ENCODE measurements at places on chromosomes 2 and 18.

DNA sequence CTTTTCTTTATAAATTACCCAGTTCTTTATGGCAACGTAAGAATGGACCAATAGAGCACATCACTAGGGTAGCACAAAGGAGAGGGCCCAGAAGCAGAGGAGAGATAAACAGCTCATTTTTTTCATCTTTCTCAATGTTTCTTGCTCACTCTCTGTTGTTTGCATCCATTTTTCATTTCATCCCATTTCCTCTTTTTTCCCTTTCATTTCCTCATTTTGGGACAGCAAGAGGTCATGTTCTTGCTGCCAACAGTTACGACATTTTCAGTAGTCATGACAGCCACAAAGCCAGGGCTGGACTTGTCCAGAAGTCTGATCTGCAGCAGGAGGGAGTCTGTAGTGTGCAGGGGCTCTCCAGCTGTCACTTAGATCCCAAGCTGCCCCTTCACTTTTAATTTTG is 52.7 kb upstream of the CYP1B1 start:
- DNase-seq: no peak

DNA sequence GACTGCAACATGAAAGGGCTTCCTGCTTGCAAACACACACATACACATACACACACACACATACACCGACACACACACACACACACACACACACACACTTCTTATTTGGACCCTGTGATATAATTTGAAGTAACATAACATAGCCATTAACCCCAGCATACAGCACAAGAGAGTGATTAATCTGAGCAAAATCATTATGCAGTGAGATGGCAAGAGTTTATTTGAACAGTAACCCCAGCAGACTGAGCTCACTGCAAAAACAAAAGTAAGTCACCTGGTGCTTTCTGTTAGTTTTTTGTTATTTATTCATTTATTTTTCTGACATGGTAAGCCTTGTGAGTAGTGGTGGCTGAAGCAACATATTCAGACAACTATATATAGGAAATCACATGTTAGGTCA is 93.7 kb downstream of the NOL4 start:
- DNase-seq: no peak

GRCh38 chr2:45483997-45484396 is 127.1 kb downstream of the SRBD1 start:
- DNase-seq: no peak

DNA sequence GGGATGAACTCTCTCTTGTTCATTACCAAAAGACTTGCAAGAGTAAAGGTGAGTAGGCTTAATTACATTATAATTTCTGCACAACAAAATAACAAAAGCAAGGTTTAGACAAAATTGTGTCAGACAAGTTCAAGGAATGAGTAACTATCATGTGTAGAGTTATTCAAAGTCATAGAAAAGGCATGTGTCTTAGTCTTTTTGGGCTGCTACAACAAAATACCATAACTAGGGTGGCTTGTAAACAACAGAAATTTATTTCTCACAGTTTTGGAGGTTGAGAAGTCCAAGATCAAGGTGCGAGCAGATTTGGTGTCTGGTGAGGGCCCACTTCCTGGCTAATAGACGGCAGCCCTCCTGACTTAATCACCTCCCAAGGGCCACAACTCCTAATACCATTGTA is 37.6 kb downstream of the IL1R2 start:
- DNase-seq: no peak

GRCh38 chr18:35753306-35753910 is 171.9 kb downstream of the GALNT1 start:
- no peak for DNase-seq

GRCh38 chr18:2686349-2686968 is 30.9 kb downstream of the SMCHD1 start:
- no peak for DNase-seq

GRCh38 chr2:128380061-128380889 is 61.6 kb upstream of the HS6ST1 start:
- no peak for DNase-seq

DNA sequence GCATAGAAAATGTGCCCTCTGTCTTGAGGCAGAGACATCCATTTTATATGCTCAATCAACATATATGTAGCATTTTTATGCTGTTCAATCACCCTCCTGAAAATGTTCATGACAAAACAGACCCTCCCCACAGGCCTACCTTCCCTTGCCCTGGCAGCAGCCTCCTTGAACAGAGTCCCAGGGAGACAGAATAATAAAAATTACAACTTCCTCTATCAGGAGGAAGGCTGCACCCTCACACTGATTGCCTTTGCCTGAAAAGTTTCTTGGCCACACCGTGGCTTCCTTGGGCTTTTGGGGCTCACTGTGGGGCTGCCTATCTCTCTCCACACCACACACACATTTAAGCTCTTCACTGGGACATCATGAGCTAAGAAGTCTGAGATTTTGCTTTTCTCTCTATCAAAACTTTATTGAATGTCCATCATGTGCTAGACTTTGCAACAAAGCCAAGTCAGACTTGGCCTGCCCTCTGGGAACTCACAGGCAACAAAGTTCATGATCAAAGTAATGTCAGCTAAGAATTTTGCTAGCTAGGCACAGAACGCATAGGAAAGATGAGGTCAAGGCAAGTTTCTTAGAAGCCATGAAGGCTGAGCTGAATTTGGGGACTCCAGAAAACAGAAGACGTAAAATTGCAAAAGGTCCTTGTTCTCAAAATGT is 101.6 kb downstream of the BCL2L11 start:
- DNase-seq: no peak

DNA sequence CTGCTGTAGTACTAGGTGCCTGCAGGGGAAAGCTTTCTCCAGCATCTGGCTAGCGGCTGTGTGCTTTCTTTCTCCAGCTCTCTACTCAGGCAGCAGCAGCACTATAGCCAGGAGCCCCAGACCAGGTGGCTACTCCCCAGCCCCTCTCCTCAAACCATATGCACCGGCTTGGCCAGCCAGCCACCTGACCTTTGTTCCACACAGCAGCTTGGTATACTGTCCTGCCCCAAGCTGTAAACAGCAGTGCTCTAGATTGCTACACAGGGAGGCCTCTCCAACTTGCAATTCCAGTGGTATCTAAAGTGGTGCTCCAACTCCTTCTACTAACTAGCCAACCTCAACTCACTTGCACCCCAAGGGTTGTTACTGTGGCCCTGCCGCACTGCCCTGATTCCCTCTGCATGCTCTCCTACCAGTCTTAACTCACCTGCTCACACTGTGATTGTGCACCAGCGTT is 19.6 kb downstream of the LDAH start:
- no peak for DNase-seq

GRCh38 chr18:45626330-45627203 is 11.3 kb downstream of the SLC14A2 start:
- no peak for DNase-seq

GRCh38 chr2:37402636-37403035 is 58.2 kb downstream of the QPCT start:
- no peak for DNase-seq

DNA sequence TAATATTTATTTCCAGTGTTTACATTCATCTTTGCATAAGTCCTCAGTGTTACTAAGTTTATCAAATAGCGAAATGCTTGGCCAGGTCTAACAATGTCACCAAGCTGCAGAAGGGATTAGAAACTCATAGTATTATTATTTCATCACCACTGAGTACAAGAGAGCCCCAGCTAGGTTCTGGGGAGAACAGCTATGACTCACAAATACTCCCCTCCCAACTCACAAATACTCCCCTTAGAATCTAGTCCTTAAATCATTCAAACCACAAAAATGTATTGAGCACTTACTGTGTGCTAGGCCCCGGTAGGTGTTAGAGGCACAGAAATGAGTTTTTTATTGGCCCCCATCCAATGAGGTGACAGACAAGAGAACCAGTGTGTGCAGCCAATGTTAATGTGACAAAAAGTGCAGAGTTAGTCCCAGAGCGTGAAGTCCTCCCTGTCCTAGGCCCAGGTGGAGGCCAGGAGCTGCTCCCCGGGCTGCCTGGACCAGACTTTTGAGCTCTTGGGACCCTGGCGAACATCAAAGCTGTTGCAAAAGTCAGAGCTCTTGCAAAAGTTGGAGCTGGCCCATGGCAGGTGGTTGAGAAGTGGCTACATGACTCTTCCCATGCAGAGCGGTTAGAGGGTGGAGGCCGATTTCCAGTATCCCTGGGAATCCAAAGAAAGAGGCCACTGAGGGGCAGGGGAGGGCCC is 9.8 kb downstream of the STEAP3 start:
- no peak for DNase-seq

GRCh38 chr18:68937029-68937599 is 139.2 kb downstream of the CCDC102B start:
- DNase-seq: no peak

GRCh38 chr2:16134436-16135165 is 194.3 kb downstream of the MYCN start:
- DNase-seq: no peak

- no peak for DNase-seq
Measured at GRCh38 chr18:28581521-28582071, 404.7 kb upstream of the CDH2 start.

DNA sequence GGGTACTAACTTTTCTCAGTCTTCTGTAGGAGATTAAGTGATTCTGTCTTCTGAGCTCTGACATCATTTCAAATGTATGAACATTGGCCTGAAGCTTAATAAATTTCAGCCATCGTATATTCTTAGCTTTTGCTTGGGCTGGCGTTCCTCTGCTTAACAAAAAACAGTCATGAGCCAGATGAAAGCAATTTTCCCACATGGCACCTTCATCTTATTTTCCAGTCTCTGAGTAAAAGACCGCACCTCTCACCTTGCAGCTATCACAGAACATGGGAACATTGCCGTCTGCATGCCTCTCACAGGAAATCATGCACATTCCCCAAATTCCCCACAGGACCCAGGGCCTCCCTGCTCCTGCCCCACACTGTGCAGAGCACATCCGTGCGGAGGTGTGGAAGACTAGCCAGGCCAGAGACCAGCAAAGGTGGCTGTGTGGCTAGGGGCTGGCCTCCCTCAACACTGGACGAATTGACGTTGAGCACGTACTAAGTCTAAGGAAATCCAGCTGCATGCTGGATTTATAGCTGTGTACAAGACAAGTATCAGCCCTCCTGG is 531.8 kb upstream of the ID2 start:
- DNase-seq: no peak

DNA sequence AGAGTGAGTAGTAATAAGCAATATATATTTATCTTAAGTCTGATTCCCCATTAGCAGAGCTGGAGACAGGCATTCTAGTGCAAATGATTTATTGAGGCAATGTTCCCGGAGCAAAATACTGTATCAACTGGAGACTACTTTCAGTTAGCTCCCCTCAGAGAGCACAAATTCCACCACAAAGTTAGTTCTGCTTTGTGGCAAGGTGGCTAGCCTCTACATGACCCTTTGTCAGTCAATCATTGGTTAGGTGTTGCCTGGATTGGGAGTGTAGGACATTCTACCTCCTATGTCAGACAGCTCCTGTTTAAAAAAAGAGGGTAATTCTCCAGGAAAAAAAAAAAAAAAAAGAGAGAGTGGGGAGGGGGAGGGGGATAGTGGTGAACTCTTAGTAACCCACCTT is 402.2 kb downstream of the NR4A2 start:
- DNase-seq: no peak

DNA sequence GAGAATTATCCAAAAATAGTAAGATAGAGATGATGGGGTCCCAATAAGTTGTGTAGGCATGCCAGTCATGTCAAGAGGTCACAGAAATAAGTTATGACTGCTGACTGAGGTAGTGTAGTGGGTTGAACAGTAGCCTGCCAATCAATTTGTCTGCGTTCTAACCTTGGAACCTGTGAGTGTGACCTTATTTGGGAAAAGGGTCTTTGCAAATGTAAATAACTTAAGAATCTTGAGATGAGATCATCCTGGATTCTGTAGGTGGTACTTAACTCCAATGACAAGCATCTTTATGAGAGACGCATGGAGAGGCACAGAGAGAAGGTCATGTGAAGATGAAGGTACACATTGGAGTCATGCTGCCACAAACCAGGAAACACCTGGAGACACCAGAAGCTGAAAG is 31.0 kb downstream of the ACVR1 start:
- no peak for DNase-seq

DNA sequence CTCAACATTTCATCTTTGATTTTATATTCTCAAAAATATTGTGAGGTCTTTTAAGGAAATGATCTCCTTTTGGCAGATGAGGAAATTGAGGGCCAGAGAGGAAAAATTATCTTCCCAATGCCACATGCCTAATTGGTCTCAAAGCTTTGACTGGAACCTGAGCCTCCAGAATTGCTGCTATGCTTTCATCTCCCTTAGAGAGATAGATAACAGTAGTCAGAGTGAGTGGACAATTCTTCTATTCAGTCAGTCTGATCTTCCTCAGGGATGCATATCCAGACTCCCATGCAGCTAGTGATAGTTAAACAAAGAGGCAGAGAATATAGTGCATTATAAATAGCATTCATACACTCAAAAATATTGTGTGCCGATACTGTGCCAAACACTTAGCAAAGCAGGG is 3.8 kb upstream of the CLASP1 start:
- no peak for DNase-seq

DNA sequence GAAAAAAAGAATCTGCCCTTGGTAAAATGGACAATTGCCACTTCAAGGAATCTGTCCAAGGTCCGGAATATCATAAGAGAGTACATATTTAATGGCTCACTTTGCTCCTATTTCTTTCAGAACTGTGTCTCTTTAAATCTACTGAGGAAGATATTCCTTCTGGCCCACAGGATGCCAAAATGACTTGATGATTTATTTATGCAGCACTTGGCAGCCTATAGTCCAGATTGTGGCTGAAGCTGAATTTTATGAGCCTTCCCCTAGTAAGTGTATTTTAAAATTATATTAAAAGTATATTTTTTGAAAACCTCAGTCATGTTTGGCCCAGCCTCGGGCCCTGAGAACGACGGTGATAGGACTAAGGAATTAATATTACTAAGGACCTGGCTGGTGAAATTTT is 465.1 kb upstream of the HNRNPA3 start:
- DNase-seq: no peak

DNA sequence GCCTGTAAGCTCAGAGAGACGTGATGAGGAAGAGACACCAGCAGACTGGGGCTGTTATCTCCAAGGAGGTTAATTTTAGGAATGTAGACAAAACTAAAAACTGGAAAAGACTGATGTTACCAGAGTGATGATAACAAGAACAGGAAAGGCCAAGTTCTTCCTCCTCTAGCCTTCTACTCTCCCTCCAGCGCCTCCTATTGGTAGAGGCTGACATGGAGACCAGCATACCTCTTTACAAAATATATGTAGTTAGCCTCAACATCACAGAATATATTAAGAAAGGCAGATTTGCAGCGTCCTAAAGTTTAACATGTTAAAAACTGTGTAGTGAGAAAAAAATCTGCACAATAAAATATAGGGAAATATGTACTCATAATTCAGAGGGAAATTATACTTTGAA is 66.0 kb downstream of the TCF4 start:
- no peak for DNase-seq

DNA sequence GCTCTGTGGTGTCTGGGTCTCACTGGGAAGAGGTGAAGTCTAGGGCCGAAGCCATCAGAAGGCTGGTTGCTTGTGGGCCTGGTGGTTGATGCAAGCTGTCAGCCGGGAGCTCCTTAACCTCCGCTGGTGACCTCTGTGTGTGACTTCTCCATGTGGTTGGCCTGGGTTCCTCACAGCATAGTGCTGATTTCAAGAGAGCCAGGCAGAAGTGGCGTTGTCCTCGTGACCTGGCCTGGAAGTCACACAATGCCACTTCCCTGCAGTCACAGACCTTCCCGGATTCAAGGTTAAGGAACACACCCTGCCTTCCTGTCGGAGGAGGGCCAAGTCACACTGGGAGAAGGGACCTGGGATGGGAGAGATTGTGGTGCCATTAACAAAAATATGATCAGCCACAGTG is 303.7 kb upstream of the HS6ST1 start:
- DNase-seq: no peak
